RCC 7860 (cell line): ENCODE measurements at places on chromosomes 6 and 20.

- no peak for DNase-seq
Measured at GRCh38 chr20:60584221-60584620, 626.0 kb downstream of the CDH26 start.

- no peak for DNase-seq
Measured at GRCh38 chr6:168660400-168660945, 219.5 kb downstream of the SMOC2 start.

GRCh38 chr20:43960231-43960630 lies 45.6 kb downstream of the TOX2 start:
- DNase-seq: no peak

GRCh38 chr6:83948851-83949250 lies 84.7 kb upstream of the MRAP2 start:
- DNase-seq: no peak

DNA sequence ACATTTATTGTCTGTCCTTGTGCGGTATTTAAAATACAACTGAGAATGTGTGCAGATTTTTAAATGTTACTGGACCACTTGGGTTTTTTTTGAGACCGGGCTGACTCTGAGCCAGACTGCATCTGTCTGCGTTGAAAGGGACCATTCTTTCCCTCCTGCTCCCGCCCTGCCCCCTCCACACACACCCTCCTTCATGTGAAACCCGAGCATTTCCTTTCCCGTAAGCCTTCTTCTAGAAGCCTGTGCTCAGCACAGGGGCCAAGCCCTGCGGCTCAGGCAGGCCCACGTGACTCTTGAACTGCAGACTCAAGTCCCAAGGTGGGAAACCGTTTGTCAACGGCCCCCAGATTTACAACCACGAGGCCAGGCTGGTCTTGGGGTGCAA lies 82.7 kb upstream of the FOXC1 start:
- DNase-seq: no peak

DNA sequence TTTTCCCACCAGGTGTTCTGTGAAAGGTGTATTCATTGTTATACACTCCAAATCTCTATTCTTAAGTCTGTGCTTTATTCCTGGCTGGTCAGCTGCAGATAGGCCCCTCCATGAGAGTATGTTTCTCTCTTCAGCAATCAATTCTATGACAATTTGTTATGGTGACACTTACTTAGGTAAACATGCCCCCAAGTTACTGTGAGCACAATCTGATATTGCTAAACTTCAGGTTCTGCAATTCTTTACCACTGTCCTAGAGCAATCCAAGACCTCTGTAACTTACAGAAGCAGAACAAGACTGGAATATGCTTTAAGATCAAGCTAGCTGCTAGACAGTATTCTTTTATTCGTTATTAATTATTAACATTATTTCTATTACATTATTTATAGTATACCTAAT lies 391.9 kb downstream of the FRK start:
- no peak for DNase-seq

DNA sequence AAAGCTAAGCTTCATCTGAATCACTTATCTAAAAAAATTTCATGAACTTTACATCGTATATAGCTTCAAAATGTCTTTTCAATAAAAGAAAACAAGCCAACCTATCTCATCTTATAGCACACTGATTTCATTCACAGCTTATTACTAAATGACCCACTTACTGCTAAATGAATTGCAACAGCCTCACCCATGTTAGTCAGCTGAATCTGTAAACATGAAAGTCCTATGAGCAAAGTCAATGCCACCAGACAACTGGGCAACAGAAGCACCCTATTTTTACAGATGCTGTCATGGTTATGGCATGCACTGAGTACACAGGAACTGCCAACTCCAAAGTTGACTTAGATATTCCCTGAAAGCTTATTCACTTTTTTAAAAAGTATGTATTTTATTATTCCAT lies 41.2 kb upstream of the DST start:
- peak; percentile 48 for DNase-seq

- DNase-seq: no peak
Measured at GRCh38 chr6:89434954-89435353, 2.0 kb downstream of the ANKRD6 start.

DNA sequence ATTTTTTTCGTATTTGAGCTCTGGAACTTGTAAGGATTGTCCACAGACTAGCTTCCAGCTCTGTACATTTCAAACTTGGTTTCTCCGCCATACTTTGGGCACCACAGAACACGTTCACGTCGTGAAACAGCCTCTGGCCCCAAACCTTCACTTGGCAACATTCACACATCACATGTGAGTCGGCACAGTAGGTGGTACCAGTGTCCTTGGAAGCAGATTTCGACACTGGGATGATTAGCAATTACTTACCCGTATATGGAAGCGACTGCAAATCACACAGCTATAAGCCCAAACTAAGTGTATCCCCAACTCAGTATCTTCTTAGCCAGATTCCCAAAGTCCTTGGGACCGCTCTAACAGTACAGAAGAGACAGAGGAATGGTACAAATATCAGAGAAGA lies 60.2 kb downstream of the MAFB start:
- DNase-seq: no peak

- DNase-seq: no peak
Measured at GRCh38 chr20:36777167-36777566, 3.6 kb upstream of the DSN1 start.

- DNase-seq: no peak
Measured at GRCh38 chr20:53381568-53382262, 211.9 kb downstream of the ZNF217 start.

DNA sequence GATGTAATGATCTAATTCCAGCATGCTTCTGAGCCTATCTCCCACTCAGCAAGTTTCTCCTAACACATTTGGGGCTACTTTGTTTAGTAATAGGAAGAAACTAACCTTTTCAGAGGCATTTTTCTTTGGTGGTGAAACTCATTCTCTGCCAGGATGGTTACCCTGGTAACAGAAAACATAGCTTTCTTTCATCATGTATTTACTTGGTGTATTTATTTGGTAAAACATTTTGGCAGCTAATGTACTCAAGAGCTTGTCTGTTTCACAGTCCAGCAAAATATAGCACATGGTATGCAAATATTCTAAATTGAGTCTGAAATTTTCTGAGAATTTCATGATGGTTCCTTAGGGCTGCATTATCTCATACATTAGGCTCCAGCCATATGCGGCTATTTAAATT lies 100.0 kb downstream of the SLC35B3 start:
- no peak for DNase-seq

DNA sequence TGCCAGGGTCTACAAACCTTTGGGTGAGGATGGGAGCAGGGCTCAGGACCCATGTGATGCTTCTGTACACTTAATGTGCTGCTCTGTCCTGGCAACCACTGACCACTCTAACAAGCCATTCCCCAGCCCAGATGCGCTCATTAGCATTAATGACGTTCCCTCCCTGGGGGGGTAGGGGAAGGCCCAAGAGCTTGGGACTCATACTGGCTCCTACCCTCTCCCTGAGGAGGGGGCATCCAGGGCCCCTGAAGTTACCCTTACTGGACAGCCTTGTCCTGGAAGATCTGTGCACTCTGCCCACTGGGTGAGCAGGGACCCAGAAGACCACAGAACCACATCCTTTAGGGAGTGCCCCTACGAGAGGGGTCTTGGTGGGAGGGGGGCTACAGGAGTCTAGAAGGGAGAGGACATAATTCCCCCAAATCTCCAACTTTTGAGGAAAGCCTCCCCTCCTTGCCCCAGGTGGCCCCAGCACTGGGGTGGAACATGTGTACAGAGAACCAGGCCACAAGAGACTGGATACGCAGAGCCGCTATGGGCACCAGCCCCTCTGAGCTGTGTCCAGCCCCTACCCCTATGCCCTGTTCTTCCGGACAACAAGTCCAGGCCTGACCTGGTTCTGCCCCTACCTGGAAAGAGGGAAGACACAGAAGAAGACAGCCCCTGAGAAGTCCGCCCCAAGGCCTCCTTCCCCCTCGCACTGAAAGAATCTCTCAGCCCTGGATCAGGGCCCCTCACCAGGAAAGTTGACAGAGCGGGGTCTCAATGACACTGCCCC lies 1.4 kb downstream of the TEAD3 start:
- no peak for DNase-seq

DNA sequence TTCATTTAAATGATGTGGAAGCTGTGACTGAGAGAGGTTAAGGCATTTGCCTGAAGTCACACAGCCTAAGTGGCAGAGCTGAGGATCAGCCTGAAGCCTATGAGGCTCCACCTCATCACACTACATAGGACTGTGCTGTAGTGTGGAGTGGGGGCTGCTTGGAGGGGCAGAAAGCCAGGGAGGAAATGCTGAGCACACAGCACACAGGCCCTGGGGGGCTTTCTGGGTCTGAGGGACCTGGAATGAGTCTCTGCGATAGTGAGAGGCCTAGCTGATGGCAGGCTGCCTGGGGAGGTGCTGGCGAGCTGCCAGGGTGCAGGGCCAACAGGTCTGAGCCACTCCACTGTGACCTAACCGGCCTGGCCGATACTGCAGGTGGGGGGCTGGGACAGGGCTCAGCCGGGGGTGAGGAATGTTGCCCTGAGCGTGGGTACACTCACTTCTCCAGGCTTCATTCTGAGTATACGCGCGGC lies 2.2 kb upstream of the ARHGAP40 start:
- peak; percentile 87 for DNase-seq

DNA sequence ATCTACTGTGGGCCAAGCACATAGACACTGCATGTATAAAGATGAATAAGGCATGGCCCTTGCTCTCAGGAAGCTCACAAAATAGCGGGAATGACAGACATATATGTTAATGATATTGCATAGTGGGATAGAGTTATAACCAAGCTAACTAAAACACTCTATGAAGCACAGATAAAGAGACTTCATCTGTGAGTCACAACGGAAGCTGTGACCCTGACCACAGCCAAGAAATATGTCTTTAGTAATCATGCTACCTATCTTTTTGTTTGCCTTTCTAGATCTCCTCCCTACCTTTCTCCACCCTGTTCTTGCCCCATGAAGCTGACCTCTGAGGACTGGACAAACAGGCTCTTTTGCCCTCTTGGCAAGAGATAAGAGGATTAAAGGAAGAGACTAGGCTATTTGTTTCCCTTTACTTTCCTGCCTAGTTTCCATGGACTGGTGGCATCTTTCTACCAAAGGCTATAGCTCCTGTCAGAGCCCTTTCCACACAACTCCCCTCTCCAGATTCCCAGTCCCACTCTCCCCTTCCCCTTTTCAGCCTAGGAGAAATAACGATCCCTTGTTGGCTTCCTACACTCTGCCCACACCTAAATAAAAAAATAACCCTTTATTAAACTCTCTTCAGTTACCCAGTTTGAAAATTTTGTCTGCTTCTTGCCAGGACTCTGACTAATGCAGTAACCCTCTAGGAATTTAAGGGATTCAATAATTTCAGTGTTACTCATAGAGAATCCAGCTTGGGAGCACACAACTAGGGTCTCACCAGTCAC lies 504.9 kb upstream of the MARCKS start:
- peak; percentile 96 for DNase-seq

- no peak for DNase-seq
Measured at GRCh38 chr6:11226005-11226404, 6.5 kb downstream of the NEDD9 start.

GRCh38 chr6:72755752-72756151 lies 133.9 kb downstream of the KCNQ5 start:
- no peak for DNase-seq

- no peak for DNase-seq
Measured at GRCh38 chr20:63737945-63738686, 1.5 kb upstream of the SLC2A4RG start.

DNA sequence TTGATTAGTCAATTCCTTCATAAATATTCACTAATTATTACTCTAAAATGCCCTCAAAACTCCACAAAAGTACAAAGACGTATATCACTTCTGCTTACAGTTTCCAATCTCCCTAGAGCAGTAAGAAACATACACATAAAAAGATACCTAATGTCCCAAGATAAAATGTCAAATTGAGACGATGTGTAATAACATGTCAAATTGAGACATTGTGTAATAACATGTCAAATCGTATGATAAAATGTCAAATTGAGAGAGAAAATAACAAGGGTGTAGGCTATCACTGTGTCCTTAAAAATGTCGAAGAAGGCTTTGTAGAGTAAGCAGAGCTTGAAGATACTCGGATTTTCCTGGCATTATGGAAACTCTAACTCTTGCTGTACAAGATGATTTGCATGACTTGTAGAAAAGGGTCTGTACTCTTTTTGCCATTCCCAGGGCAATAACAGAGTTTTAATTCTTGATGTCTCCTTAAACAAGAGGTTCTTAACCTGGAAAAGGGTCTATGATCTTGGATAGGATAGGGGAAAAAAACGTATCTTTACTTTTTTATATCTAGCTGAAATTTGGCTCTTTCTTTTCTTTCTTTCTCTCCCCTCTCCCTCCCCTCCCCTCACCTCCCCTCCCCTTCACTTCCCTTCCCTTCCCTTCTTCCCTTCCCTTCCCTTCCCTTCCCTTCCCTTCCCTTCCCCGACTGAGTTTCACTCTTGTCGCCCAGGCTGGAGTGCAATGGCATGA lies 67.7 kb upstream of the ADGRG6 start:
- DNase-seq: no peak

DNA sequence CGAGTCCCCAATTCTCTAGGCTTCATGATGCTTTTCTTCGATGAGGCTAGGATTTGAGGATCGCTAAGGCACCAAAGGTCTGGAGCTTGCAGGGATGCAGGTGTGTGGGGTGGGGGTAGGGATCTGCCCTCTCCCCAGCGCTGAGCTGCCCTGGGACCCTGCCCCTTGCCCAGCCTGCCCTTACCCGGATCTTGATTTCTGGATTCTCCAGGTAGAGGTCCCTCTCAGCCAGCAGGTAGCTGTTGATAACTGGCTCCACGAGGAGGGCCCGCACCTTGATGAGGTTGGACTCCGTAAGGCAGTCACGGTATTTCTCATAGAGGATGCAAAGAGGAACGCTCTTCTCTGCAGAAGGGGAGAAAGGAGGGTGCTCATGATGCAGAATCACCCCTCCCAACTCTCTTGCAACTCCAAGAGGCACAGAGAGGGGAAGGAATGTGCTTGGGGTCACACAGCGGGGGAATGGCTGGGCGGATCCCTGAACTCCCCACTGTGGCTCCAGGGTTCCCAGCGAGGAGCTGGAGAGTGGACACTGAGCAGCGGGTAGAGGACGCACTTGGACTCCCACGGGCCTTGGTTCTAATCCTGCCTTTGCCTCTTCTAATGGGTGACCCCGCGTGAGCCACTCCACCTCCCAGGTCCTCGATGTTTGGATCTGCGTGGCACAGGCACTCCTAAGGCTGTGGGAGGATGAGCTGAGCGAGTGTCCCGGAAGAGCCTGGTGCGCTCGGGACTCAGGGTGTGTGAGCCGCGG lies 32.7 kb downstream of the TGM2 start:
- no peak for DNase-seq

DNA sequence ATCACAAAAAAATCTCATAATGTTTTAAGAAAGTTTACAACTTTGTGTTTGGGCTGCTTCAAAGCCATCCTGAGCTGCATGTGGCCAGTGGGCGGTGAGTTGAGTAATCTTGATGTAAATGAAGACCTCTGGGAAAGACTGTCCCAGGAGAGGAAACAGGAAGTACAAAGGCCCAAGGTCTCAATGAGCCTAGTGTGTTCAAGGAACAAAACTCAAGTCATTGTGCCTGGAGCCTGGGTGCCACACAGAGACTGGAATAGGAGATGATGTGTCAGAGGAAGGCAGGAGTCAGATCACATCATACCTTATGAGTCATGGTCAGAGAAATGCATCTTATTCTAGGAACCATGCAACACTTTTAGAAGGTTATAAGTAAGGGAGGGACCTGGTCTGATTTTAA lies 51.5 kb downstream of the COL19A1 start:
- peak; percentile 68 for DNase-seq
